Activated naive CD4-positive, alpha-beta T cell treated with anti-CD3 and anti-CD28 coated beads, Interleukin-2, amount 50 U/mL, for 16 hours (primary cell): ENCODE measurements at places on chromosomes 6 and 20.

GRCh38 chr6:44559486-44560270 is 172.2 kb downstream of the CDC5L start:
- no peak for DNase-seq

GRCh38 chr6:11701573-11701972 is 77.0 kb downstream of the ADTRP start:
- no peak for DNase-seq

DNA sequence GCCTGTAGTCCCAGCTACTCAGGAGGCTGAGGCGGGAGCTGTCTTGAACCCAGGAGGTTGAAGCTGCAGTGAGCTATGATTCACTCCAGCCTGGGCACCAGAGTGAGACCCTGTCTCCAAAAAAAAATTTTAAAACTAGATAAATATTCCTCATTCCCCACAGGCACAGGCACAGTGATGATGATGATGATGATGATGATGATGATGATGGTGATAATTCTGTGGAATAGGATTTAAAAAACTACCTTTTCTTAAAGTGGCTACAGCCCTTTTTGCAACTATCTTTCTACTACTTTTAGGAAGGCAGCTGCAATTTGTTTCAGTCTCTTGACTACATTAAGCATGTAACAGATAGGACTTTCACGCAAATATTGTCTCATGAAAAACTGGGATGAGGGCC is 76.6 kb upstream of the SCAF8 start:
- no peak for DNase-seq

GRCh38 chr6:135014353-135014832 is 40.2 kb downstream of the HBS1L start:
- DNase-seq, result no peak

GRCh38 chr20:62691487-62691886 is 17.1 kb upstream of the NTSR1 start:
- DNase-seq, result no peak

DNA sequence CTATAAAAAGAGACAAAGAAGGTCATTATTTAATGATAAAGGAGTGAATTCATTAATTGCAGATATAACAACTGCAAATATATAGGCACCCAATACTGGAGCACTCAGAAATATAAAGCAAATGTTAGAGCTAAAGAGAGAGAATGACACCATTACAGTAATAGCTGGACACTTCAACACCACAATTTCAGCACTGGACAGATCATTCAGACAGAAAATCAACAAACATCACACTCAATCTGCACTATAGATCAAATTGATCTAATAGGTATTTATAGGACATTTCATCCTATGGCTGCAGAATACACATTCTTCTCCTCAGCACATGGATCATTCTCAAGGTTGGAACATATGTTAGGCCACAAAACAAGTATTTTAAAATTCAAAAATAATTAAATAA is 72.7 kb downstream of the MAP7 start:
- DNase-seq, result no peak

- no peak for DNase-seq
Measured at GRCh38 chr6:46000905-46001304, 14.8 kb downstream of the CLIC5 start.

DNA sequence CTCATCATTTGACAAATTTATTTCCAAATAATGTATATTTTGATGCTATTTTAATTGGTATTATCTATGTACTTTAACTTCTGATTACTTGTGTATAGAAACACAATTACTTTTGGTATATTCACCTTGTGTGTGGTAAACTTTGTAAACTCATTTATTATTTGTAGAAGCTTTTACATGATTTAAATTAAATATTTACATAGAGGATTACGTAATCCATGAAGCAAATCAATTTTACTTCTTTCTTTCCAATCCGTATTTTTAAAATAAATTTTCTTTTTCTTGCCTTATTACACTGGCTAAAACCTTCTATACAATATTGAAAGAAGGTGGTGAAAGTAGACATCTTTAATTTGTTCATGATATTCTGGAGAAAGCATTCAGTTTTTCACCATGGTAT is 540.2 kb downstream of the MMUT start:
- DNase-seq, result no peak

DNA sequence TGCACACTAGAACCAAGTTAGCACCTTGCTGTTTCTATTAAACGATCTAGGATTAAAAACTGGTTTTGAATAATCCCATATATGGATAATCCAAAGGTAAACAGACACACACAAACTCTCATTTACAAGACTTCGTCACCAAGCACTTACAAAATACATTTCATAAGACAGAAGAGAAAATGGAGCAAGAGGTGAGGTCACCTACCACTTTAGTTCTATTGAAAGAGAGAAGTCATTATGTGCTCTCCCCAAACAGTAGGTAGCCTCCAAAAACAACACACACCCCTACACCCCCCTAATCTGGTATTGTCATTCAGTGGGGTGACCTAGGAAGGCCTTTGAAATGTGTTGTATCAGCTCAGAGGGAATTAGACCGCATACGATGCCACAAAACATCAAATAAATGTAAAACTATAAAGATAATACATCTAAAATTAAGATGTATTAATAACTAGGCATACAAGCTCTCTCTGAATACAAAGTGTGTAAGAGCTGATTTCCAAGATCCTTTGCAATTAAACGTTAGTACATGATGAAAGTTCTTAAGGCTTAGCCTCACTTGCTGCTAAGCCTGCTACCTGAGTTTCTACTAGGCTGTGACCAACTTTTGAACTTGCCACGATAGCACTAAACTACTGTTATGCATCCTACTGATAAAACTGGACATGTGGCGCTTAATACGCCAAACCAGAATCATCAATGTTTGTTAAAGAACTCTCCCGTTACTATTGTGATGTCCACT is 1.6 kb downstream of the SRPK1 start:
- no peak for DNase-seq
